Activated CD4-positive, alpha-beta T cell treated with anti-CD3 and anti-CD28 coated beads for 1 hour (primary cell): ENCODE measurements at places on chromosomes 2 and 18.

- no peak for DNase-seq
Measured at GRCh38 chr2:20223407-20224163, 1.3 kb downstream of the SDC1 start.

GRCh38 chr18:79748321-79749180 lies 49.2 kb upstream of the KCNG2 start:
- DNase-seq, result no peak

DNA sequence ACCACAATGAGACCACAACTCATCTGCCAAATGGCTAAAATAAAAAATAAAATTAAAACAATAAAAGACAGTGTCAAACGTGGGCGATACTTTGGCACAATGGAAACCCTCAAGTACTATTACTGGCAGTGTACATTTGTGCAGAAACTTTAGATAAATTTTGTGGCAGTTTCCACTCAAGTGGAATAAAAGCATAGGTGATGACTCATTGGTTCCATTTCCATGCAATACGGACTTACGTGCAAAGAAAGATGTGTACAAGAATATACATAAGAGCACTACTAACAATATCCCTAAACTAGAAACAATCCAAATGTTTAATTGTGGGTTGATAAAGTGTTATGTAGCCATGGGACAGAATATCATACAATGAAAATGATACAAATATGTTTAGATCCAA lies 259.0 kb upstream of the HNMT start:
- DNase-seq, result no peak

DNA sequence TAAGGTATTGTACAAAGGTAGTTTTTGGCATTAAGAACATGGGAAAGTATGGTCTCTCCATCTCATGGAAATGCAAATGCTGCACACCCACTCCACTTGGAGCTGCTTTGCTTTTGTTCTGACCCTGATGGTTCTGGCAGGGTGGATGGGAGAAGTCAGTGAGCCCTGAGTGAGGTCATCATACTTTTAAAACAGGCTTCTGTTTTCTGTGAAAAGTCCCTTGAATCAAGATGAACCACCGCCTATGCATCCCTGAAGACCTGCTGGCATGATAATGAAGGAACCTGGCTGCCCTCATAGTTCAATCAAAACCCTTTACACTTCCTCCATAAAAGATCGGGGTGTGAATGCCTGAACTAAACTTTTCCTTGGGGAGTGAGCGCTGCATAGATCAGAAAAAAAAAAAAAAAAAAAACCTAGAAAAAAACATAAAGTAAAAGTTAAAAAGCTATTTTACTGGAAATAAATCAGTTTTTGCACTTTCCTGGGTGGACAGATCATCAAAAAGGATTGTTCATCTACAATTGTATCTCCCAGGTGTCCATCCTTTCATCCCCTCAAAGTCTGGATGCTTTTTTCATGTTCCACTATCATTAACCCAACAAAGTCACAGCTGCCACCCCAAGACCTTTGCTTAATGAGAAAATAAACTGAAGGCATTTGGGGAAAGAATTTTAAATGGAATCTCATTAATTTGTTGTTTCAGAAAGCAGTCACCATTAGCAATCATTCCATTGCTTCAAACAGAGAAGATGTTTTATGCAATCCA lies 728.1 kb upstream of the DDX18 start:
- no peak for DNase-seq

DNA sequence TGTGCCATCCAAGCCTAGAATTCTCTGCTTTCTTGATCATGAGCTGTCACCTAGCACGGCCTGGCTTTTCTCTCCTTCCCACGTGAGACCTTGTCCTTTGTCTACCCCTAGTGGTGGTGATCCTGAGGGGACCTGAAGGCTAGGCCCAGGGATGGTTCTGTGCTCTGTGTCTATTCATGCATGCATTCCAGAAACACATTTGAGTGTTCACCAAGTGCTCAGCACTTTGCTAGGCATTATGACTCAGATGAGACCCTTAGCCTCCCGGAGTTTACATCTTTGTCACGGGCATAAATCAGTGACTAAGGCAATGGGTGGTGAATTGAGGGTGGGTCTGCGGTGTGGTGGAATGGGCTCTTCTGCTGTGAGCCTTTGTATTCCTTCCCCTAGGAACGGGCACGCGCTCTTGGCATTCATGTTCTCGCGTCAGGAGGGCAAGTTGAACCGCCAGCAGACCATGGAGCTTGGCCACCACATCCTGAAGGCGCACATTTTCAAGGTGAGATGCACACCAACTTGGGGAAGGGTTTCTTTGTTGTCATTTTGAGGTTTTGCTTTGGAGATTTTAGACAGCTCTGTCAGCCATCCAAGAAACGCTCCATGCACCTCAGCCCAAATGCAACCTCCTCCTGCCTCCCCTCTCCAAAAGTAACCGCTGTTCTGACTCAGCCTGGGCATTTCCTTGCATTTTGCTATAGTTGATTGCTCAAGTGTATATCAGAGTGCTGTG lies 100.9 kb downstream of the WDSUB1 start:
- DNase-seq, result no peak

GRCh38 chr18:23540867-23541266 lies 37.6 kb downstream of the RMC1 start:
- DNase-seq, result no peak

- DNase-seq, result no peak
Measured at GRCh38 chr18:12338382-12338781, 30.3 kb downstream of the TUBB6 start.

- no peak for DNase-seq
Measured at GRCh38 chr18:32420084-32420750, 50.5 kb downstream of the GAREM1 start.

DNA sequence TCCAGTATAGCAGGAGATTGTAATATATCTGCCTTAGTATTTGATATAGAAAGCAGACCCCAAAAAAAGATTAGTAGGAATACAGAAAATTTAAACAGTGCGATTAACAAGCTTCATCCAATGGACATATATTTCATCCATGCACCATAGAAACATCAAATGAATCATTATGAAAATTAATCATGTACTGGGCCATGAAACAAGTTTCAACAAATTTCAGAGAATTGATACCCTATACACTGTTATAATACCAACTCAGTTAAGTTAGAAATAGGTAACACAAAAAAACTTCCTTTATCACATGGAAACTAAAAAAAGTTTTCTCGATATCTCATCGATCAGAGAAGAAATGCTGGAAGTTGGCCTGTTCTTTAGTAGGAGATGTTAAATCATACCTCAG lies 192.1 kb upstream of the STON1 start:
- DNase-seq, result no peak

DNA sequence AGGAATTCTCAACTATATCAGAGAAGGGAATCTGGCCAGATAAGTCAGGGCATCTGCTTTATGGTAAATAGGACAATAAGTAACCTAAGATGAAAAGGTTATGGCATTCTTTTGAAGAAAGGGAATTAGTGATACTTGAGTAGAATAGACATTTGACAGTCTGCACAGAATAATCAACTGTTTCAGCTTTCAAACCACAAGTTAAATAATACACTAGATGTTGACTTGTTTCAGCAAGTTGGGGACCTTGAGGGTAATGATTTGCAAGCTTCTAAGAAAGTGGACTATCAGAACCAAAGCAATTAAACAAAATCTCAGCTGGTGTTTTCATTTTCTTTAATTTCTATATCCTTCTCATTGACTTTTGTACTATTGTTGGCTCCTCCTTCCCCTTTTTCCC lies 54.5 kb downstream of the SLC39A10 start:
- no peak for DNase-seq

DNA sequence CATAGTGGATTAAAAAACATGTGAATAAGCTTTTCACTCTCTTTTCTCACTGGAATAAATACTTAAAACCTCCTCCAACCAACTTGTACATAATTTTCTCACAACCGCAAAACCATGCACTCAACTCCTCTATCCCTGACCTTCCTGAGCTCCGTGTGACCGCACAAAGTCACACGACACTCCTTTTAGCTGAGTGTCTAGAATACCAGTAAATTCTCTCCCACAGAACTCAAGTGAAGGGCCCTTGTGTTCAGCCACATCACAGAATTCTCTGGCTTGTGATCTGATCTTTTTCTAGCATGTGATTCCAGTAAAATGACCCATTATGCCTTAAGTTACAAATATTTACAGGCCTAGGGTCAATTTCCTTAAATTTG lies 91.2 kb upstream of the ARL4C start:
- no peak for DNase-seq

DNA sequence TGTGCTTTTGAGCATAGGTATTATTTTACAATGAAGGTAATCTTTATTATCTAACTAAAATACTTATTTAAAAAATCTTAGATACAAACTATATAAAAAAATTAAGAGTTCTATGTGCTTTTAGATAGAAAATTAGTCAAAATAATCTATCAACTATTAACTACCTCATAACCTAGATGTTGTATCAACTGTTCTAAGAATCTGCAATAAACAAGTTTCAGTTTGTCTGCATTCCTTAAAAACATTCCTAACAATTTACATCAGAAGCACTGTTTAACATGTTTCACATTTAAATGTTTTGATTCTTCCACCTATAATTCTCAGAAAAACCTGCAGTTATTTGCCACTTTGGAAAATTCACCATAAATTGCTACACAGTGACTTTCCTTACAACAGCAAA lies 33.3 kb downstream of the NDUFS1 start:
- DNase-seq, result no peak

GRCh38 chr2:206776432-206776831 lies 11.0 kb downstream of the FASTKD2 start:
- DNase-seq, result no peak

GRCh38 chr2:146414456-146414855 lies 1430.4 kb upstream of the ACVR2A start:
- no peak for DNase-seq

- DNase-seq, result no peak
Measured at GRCh38 chr2:28952836-28953211, 28.3 kb upstream of the TOGARAM2 start.

DNA sequence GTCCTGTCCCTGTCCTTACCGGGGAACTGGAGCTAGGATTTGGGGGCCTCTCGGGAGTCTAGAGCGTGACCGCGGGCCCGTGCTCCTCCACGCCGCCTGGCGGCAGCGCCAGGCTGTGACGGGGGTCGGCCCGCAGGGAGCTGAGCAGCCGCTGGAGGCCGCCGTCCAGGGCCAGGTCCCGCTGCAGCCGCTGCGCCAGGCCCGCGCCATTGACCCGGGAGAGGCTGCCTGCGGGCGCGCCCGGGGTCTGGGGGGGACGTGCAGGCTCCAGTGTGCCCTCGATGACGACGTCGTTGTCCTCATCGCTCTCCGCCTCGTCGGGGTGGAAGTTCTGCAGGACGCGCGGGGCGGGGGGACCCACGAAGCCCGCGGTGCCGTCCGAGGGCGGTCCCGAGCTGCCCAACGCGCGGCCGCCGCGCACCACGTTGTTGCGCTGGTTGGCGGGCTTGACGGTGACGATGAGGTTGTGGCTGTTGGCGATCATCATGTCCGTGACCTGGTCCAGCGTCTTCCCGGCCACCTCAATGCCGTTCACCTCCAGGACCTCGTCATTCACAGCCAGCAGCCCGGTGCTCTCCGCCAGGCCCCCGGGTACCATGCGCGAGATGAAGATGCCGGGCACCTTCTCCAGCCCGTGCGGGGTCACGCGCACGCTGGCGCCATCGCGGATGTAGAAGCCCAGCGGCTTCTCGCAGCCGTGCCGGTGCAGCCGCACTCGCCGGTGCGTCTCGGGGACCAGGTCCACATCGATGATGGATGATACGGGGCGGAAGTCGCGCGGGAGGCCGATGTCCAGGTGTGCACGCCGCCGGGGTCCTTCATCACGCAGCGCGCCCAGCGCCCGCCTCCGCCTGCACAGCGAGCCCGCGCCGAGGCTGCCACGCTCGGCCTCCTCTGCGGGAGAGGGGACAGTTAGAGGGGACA lies 50.9 kb downstream of the ADNP2 start:
- DNase-seq, result no peak

GRCh38 chr18:77111449-77111848 lies 21.1 kb downstream of the MBP start:
- DNase-seq, result no peak
